ENCODE measurements at places on chromosomes 16 and 17. TPM values are rescaled to one million over a fixed set of nuclear protein-coding genes. Genes with fewer than 3 reads are reported as not detected.

SOX15 gene
- total RNA-seq, result 2.1 TPM

SHISA6 gene
- total RNA-seq, result 0.24 TPM

HIGD1B gene
- total RNA-seq, result 1.8 TPM

KRT9 gene
- total RNA-seq, result not detected

CMTM3 gene
- total RNA-seq, result 29.7 TPM

AP1G1 gene
- total RNA-seq, result 61.8 TPM

ERN2 gene
- not detected for total RNA-seq
